ENCODE measurements at places on chromosomes 3 and 15.
A peak's percentile ranks its signal among the peaks of the same experiment; 100 is the strongest.

DNA sequence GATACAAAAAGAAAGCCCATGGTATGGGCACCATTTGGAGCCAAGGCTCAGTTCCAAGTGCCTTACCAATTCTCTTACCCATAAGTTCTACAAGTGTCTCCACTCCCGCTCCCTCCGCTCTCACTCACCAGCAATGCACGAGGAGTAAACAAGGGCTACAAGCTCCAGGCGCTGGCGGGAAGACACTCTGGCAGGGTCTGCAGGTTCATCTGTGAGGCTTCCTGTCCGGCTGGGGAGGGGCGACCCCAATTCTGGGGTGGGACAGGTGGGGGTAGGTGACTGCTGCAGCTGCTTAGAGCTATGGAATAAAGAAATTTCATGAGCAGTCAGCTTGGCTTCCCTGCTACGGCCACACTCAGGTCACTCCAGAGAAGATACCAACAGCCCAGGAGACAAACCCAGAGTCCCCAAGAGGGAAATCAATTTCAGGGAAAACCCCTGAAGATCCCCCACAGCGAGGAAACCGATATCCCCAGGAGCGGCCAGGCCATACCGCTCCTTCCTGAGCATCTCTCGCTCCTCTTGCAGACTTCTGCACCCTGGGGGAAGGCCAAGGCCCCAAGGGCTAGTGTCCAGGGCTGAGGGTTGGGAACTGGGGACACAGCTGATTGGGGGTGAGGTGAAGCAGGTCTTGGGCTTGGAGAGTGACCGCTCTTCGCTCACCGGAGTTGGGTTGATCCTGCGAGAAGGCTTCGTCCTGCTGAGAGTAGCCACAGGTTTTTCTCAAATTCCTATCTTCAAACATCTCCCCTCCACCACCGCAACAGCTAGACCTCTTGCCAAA is 1.4 kb downstream of the CDAN1 start:
- no peak for DNase-seq

- DNase-seq = no peak
These were observed 1.5 kb upstream of the GCSAM start for GRCh38 chr3:112134335-112135124.

GRCh38 chr15:47461652-47462141 is 255.6 kb upstream of the SEMA6D start:
- DNase-seq = no peak

- DNase-seq = peak; percentile 49
These were observed 44.8 kb downstream of the KBTBD12 start for GRCh38 chr3:127959873-127960272.

DNA sequence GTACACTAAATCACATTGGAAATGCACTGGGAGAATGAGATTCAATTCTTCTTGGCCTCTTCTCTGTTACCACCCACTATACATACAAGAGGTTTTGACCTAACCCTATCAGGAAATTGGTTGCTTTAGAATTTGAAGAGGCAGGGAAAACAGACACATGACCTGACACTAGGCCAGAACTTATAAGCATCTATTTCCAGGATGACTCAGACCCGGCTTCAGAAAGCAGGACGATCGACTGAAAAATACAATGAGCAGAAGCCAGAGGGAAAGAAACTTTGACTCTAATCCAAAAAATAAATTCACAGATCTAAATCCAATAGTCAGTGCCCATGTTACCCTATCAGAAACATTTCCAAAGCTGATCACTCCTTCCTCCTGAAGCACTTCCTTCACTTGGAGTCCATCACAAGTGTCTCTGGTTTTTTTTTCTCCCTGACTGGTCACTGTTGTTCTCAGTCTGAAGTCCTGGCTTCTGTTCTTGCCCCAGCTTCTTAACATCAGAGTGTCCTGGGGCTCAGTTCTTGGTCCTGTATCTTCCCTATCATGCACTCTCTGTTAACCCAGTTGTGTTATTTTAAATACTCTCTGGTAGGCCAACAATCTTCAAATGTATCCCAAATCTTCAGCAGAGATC is 133.6 kb downstream of the P2RY1 start:
- no peak for DNase-seq

DNA sequence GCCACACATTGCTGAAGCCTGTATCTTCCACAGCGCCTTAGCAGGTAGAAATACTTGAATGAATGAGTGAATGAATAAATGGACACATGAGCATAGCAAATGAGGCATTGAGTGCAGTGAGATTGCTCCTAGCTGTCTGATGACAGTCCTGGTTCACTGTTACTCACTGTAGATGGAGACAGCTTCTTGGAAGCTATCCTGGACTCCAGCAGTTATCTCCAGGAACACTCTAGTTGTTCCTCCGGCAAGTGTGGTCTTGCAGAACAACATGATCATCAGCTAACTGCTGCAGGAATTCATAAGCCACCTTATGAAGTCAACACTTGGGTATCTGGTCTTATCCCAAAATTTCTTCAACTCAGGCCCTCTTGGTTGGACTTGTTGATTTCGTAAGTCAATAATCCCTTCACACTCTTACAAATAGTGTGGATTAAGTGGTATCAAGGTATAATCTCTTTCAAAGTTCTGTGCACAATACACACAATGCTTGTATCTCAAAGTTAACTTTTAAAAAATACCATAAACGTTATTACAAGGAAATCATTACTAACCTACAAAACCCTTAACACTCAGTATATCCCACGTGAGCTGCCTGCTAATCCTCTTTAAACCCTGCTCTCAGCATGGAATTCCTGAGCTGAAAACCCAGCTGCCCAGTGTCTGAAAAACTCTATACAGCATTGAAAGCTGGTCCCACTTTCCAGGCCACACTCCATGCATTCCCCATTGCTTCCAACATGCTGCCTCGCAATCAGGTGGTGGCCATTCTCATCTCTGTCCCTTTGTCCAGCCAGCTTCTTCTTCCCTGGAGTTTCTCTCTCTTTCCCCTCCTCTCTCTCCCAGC is 14.4 kb upstream of the ZBTB38 start:
- no peak for DNase-seq

GRCh38 chr3:125207949-125208568 is 4.5 kb downstream of the SLC12A8 start:
- DNase-seq = no peak

- no peak for DNase-seq
These were observed 5.5 kb downstream of the SEMA5B start for GRCh38 chr3:123021996-123022510.

- DNase-seq = no peak
These were observed 18.9 kb upstream of the COPG1 start for GRCh38 chr3:129230311-129231019.

DNA sequence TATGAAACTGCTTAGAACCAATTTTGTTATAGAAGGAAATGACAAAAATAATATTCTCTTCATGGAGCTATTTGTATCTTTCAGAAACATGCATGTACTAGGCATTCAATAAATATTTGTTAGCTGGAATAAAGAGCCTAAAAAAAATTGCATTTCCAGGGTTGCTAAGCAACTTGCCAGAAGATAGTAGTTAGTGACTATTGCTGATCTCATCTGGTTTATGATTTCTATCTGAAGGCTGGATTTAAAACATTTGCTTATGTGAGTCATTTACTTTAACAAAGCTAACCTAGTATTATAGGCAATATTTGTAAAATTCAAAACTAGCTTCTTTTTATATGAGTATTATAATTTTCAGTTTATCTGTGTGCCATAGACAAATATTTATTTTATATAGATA is 78.3 kb downstream of the NAALADL2 start:
- no peak for DNase-seq

- DNase-seq = no peak
These were observed 442.2 kb downstream of the SHQ1 start for GRCh38 chr3:72405943-72406566.

DNA sequence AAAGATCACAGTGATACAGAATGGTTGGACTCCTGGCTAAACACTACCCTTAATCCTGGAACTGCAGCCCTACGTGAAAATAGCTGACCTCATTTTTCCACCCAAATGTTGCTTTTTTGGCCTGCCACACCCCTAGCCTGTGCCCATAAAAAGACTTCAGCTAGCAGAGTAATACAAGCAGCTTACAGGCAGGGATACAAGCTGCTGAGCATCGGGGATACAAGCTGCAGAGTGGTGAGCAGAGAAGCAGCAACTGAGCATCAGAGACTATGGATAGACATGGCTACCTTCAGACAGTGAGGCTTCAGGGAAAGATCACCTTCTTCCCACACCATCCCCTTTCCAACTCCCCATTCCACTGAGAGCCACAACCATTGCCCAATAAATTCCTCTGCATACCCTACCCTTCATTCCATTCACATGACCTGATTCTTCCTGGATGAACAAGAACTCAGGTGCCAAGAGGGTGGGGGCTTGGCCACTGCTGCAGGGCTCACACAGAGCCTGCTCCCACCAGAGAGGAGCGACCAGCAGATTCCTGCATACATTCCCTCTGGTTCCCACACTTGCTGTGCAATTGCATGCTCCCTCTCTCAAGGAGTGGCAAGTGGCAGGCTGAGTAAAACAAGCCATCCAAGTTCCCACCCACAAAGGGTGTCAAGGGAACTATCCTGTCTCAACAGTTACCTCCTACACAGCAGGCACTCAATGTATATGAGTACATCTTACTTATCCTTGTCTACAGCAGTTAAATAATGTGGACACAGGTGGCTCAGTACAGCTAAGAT is 217.5 kb downstream of the ALCAM start:
- DNase-seq = no peak

- no peak for DNase-seq
These were observed 19.2 kb downstream of the CAND2 start for GRCh38 chr3:12815719-12816118.

DNA sequence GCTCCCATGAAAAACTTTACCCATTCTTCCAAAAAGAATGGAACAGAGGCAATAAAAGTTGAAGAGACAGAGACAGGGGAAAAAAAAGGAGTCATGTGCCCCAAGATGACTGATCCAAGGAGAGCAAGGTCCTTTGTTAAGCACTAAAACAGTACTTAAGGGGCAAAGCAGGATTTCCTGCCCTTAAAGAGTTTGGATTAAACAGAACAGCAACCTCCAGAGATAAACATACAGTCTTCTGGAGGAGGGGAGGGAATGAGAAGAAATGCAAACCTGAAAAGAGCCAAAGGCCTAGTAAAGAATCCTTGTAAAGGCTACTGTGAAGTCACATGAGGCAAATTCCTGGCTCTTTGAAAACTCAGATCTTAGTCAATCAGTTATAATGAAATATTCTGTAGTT is 38.2 kb downstream of the SHQ1 start:
- no peak for DNase-seq

GRCh38 chr3:6518709-6519345 is 342.1 kb upstream of the GRM7 start:
- DNase-seq = no peak

GRCh38 chr3:165817160-165817709 is 20.0 kb downstream of the BCHE start:
- no peak for DNase-seq

DNA sequence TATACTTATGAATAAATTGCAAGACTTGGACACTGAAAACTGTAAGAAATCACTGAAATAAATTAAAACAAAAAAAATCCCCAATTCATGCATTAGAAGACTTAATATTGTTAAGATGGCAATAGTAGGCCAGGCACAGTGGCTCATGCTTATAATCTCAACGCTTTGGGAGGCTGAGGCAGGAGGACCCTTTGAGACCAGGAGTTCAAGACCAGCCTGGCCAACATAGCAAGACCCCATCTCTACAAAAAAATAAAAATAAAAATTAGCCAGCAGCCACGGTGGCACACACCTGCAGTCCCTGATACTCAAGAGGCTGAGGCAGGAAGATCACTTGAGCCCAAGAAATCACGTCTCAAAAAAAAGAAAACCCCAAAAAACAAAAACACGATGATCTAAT is 35.8 kb downstream of the CPEB1 start:
- DNase-seq = no peak

DNA sequence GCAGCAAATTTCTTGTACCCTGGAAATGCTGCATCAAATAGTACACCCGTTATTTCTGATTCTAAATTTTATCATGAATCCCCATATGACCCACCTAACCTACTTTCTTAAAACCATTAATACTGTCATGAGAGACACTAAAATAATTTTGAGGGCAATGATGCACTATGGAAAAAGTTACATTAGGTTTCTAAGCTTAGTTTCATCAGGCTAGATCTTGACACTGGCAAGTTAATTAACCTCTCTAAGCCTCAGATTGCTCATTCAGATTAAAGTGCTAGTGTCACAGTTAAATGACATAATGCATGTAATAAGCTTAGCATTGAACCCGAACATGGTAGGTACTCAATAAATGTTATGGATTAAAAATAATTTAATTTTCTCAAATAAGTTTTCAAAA is 8.2 kb downstream of the GOLIM4 start:
- no peak for DNase-seq

GRCh38 chr15:81361891-81362290 is 12.1 kb downstream of the TMC3 start:
- DNase-seq = no peak

- no peak for DNase-seq
These were observed 13.2 kb downstream of the ARHGEF3 start for GRCh38 chr3:56788521-56788920.

GRCh38 chr3:125033135-125033534 is 22.7 kb downstream of the HEG1 start:
- no peak for DNase-seq

GRCh38 chr3:172158741-172159140 is 119.4 kb downstream of the FNDC3B start:
- DNase-seq = no peak

DNA sequence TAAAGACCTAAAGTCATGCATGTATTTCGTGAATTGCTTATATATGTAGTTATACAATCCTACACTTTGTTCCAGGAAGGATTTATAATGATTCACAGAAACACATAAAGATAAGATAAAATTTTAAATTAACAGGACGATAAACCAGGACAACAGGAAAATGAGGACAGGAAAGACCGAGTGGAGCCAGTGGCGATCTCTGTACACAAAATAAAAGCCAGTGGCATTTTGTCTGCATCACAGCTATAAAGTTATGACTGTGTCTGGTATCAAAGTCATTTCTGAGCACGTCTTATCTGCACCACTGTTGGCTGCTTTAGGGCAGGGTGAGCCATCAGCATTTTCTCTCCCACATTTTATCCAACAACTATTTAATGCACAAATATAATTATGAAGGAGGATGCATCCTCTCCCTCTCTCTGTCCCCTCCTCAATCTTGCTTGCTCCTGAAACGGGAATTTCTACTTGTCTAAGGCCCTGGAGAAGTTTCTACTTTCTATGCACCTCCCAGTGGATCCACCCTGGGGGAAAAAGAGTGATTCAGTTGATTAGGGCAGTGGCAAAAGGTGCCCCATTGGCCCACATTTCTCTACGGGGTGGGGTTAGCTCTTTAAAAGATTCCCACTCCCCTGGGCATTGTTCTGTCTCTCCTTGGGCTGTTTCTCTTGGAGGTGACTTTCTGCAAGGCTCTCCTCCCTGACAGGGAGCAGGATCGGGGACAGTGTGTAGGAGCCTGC is 159.4 kb upstream of the UBE2E1 start:
- no peak for DNase-seq

DNA sequence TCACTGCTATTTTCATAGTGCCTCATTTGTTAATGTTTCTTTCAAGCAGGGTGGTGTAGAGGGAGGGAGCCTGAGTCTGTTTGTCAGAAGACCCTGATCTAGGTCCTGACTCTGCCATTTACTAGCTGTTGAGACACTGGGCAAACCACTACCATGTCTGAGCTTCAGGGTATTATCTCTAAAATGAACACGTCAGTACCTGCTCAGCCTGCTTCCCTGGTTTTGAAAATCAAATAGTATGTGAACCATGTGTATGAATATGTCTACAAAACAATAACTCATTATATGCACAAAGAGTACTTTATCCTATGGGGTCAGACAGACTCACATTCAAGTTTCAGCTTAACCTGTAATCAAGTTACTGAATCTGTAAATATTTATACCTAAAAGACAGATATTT is 25.1 kb downstream of the SYNPR start:
- DNase-seq = no peak

Data from HuH-7.5 (cell line).